Esophagus squamous epithelium (tissue), 5 donors: ENCODE measurements at places on chromosomes 16 and 17.

GRCh38 chr17:47095268-47095667, 93.8 kb downstream of the CDC27 start:
- no peak for DNase-seq

- no peak for DNase-seq
These were observed 37.2 kb upstream of the ULK2 start for GRCh38 chr17:19904924-19905323.

DNA sequence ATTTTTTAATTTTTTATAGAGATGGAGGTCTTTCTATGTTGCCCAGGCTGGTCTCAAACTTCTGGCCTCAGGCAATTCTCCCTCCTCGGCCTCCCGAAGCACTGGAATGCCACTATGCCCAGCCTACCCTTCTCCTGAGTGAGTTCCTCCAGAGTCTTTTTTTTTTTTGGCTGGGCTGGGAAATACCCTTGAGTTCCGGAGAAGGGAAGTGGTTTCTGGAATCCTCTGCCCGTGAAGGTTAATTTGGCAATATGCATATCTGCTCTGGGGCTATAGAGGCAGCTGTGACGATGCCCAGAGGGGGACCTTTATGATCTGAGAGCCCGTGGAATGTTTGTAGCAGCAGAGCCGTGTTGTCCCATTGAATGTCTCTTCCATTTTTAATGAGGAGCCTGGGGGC, 217.5 kb downstream of the RBFOX1 start:
- no peak for DNase-seq

GRCh38 chr16:88662222-88662842, 559 bp downstream of the MVD start:
- DNase-seq: no peak

GRCh38 chr17:2704890-2705248, 6.7 kb downstream of the CLUH start:
- no peak for DNase-seq

DNA sequence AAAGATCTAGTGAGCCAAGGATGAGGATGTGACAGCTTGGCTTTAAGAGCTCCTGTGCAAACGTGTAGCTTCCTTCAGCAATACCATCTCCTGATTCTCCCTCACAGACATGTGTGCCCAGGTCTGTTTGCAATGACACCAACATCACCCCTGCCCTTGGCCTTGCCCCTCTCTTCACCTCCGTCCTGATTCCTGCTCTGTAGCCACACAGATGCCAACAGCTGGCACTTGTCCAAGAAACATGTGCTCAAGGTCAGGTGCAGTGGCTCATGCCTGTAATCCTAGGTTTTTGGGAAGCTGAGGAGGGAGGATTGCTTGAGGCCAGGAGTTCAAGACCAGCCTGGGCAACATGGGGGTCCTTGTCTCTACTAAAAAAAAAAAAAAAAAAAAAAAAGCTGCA, 103.8 kb upstream of the CRHR1 start:
- DNase-seq: no peak

DNA sequence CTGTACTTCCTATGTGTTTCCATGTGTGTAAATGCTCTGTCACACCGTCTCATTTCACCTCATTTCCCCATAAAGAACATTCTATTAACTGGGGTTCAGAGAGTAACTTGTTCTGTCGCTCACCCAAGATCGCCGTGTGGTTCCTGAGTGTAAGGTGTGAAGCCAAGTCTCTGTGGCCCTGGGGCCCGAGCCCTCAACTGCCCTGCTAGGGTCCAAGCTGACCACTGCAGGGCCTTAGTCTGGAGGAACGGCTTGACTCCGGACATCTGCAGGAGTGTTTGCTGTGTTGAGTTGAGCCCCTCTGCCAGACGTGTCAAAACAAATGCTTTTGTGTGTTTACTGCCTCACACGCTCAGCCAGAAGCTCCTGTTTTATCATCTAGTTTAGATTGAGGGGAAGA, 244.1 kb downstream of the CCDC182 start:
- no peak for DNase-seq

- DNase-seq: no peak
These were observed 2.0 kb upstream of the SEPHS2 start for GRCh38 chr16:30447512-30448226.

- DNase-seq: no peak
These were observed at the start of gene WNT3 for GRCh38 chr17:46818316-46818928. TSS of gene WNT3 (minus strand) at chr17:46818692. CDS start at chr17:46818597, 95 bp downstream.

DNA sequence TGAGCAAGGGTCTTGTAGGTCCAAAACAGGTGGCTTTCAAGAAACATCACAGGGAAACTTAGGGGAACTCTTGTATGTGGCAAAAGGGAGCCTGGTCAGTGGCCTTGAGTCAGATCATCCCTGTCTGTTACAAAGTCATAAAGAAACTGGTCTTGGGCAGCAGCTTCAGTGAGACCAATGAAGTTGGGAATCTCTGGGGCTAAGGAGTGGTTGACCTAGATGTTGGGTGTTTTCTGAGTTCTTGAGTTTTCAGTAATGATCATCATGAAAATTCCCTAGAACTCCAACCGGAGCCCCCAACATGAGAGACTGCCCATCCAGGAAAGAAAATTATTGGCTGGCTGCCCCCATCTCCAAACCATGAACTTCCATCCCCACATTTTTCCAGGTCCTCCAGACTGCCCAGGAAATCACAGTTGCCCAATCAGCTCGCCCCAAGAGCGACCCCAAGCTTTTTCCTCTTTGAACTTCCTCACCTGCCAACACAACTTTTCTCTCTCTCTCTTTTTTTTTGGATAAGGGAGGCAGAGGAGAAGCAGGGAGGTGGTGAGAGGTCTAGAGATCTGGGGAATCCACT, 3.9 kb downstream of the CCR7 start:
- no peak for DNase-seq

DNA sequence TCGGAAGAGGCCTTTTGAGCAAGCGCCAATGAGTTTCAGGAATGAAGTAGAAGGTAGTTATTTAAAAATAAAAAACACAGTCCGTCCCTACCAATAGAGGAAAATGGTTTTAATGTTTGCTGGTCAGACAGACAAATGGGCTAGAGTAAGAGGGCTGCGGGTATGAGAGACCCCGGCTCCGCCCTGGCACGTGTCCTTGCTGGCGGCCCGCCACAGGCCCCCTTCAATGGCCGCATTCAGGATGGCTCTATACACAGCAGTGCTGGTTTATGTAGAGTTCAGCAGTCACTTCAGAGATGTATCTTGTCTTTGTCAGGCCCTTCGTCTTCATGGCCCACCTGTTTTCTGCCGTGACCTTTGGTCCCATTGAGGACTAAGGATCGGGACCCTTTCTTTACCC, 87.3 kb downstream of the CRISPLD2 start:
- no peak for DNase-seq
